Stimulated activated CD4-positive, alpha-beta T cell treated with anti-CD3 and anti-CD28 coated beads, Interleukin-15, amount 100 ng/mL, for 1 hour (primary cell): ENCODE measurements at places on chromosomes 12 and 14.

- DNase-seq = no peak
Measured at GRCh38 chr12:6839482-6840201, 1.1 kb upstream of the GNB3 start.

GRCh38 chr12:40681148-40681547 lies 11.1 kb upstream of the CNTN1 start:
- DNase-seq = no peak

GRCh38 chr14:73049428-73049827 lies 8.9 kb upstream of the RBM25 start:
- no peak for DNase-seq

GRCh38 chr14:22071006-22071405 lies 397.4 kb upstream of the OR4E1 start:
- DNase-seq = peak; percentile 7

- DNase-seq = no peak
Measured at GRCh38 chr12:113997365-113997764, 31.2 kb upstream of the RBM19 start.

DNA sequence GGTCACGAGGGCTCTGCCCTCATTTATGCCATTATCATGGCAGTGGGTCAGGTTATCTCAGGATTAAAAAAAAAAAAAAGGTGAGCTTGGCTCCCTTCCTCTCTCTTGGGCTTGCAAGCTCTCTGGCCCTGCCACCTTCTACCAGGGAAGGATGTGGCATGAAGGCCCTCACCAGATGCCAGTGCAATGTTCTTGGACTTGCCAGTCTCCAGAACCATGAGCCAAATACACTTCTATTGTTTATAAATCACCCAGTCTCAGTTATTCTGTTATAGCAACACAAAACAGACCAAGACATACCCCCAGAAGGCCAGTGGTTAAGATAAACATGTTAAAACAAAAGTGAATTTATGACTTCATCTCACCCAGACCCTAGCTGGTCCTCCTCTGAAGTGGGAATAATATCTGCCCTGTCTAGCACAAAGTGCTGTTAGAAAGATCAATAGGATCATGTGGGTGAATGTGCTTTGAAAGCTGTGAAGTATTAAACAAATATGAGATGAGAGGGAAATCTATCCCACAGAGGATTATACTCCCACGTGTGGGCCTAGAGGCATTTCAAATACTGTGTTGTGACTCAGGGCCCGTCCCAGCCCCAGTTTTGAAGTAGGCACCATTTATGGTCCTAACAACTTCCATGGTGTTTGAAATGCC lies 88.6 kb downstream of the NINJ2 start:
- no peak for DNase-seq

DNA sequence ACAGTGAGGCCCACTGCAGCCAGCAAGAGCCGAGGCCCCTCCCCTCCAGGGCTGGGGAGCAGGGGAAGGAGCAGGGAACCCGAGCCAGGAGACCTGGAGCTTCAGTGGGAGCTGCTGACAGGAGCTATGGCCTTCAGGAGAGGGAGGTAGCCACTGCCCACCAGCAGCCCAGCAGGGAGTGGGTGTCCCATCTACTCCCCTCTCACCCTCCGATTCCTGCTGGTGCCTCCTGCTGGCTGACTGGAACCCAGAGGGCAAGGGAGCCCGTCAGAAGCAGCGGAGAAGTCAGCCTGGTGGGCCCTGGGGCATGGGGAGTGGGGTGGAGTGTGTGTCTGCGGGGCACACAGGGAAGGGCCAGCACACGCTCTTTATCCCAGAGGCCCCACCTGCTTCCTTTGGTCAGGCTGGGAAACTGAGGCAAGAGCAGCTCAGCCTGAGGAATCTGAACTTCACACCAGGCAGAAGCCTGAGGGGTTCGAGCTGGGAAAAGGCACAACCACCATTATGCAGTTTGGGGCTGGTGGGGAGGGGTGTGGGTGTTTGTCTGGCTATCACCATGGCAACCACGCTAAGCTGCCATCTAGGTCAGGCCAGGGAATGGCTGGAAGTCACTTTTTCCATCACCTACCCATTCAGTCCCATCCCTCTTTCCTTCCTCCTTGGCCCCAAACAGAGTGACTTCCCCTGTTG lies 36.8 kb upstream of the PLEKHG6 start:
- DNase-seq = no peak

- DNase-seq = no peak
Measured at GRCh38 chr14:36950812-36951211, 221.6 kb downstream of the SLC25A21 start.

DNA sequence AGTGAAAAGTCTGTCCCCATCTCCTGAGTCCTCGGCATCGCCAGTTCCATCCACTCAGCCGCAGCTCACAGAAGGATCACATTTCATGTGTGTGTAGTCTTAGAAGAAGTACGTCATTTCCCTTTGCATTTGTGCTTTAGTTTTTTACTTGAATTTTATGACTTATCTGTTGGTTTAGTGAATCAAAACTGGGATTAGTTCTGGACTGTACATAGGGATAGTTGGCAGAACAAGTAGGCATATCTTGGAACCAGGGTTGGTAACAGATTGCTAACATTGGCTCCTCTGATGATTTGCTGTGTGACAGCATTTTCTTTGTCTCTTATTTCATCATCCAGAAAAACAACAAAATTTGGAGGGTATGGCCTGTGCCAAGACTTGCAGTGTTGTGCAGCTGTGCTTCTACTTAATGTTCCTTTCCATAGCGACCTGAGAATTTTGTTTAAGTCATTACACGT lies 69.6 kb upstream of the AEBP2 start:
- no peak for DNase-seq

- DNase-seq = no peak
Measured at GRCh38 chr12:106631150-106631549, 48.3 kb downstream of the RFX4 start.

DNA sequence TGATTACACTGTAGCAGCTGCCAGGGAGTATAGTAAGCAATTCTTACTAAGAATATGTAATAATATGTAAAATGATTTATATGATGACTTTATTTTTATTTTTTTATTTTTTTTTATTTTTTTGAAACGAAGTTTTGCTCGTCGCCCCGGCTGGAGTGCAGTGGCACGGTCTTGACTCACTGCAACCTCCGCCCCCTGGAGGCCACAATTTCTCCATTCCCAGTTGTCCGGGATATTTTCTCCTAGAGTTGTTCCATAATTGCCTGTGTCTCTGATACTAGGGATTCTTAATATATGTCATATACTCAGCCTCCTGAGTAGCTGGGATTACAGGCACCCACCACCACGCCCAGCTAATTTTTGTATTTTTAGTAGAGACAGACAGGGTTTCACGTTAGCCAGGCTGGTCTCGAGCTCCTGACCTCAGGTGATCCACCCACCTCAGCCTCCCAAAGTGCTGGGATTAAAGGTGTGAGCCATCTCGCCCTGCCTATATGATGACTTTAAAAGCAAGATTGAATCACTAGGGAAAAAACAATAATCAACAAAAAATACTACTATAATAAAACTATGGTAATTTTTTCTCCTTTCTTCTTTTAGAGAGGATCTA lies 12.2 kb upstream of the ITPR2 start:
- DNase-seq = no peak

GRCh38 chr12:65962921-65963861 lies 138.9 kb downstream of the HMGA2 start:
- DNase-seq = no peak

GRCh38 chr12:95700316-95700785 lies 90.2 kb downstream of the NTN4 start:
- no peak for DNase-seq

DNA sequence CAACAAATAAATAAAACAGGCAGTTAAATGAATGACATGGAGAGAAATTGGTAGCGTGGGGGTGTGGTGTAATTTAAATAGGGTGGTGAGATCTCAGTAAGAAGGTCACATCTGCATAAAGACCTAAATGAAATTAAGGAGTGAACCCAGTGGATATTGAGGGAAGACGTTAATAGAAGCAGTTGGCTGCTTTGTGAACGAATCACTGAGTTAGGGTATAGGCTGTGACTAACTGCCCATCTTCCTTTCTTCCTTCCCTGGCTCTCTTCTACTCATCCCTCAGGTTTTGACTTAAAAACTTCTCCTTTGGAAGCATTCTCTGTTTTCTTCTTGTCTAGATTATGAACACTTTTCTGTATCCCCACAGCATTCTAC lies 64.7 kb downstream of the BTG1 start:
- DNase-seq = no peak

DNA sequence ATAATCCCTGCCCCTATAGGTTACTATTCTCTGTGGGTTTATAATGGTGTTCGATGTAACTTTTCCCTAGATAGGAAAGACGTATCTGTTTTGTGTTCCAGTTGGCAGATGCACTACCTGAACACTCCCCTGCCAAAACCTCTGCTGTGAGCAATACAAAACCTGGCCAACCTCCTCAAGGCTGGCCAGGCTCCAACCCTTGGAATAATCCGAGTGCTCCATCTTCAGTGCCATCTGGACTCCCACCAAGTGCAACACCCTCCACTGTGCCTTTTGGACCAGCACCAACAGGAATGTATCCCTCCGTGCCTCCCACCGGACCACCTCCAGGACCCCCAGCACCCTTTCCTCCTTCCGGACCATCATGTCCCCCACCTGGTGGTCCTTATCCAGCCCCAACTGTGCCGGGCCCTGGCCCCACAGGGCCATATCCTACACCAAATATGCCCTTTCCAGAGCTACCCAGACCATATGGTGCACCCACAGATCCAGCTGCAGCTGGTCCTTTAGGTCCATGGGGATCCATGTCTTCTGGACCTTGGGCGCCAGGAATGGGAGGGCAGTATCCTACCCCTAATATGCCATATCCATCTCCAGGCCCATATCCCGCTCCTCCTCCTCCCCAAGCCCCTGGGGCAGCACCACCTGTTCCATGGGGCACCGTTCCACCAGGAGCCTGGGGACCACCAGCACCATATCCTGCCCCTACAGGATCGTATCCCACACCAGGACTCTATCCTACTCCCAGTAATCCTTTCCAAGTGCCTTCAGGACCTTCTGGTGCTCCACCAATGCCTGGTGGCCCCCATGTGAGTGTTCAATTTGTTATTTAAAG lies 11.3 kb downstream of the MAPK1IP1L start:
- DNase-seq = no peak

DNA sequence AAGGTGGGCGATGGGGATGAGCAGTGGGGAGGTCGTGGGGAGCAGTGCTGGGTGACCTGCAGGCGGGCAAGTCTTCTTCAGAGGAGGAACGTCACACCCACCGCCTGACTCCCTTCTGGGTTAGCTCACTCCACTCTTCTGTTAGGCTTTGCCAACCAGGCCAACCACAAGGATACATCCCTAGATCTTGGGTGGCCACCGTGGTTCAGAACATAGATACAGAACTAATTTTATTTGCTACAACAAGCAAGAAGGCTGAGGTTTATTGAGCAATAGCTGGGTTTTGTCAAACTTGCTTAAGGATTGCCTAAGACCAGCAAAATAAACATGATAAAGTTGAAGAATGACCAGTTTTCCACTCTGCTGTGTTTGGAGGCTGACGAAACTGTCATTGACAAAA lies 109.4 kb downstream of the DACT1 start:
- DNase-seq = no peak

DNA sequence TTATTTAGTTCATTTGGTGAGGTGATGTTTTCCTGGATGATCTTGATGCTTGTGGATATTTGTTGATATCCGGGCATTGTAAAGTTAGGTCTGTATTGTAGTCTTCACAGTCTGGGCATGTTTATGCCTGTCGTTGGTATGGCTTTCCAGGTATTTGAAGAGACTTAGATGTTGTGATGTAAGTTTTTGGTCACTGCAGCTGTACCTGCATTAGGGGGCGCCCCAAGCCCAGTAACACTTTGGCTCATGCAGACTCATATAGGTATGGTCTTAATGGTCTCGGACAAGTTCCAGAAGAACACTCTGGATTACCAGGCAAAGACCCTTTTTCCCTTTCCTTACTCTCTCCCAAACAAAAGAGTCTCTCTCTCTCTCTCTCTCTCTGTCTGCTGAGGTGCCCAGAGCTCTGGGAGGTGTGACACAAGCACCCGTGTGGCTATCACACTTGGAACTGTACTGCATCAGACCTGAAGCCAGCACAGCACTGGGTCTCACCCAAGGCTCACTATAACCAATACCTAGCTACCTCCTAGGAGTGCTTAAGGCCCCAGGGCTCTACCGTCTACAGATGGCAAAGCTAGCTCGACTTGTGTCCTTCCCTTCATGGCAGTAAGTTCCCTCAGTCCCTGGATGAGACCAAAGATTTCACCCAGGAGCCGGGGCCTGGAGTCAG lies 425.8 kb upstream of the ATXN7L3B start:
- DNase-seq = no peak

DNA sequence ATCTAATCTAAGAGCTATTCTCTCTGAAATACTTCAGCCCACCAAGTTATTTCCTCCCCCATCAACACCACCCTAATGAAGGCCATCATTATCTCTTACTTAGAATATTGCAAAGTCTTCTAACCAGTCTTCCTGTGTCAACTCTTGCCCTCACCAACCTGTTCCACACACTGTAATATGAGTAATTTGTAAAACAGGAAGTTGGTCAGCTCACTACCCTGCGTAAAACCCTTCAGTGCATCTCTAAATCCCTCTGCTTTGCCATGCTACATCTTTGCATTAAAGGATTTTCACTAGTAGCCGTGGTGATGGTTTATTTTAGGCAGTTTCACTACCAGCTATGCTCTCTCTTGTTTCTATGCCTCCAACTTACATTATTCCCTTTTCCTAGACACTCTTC lies 70.0 kb downstream of the KIF21A start:
- DNase-seq = no peak

DNA sequence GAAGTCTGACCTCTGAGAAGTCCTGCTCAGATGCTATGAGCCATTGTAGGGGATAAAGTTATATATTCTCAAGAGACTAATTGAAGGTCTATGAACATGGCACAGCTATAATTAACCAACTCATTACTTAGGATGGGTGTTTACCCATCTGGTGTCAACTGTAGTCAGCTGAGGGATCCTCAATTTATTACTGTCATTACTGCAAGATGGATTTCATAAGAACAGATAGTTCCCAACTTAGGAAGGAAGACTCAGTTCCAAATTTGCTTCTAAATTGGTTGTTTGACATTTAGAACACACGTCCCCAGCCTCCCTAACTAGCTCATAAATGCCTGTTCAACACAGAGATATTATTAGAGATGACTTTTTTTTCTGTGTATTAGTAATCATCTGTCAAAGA lies 81.4 kb downstream of the FRMD6 start:
- no peak for DNase-seq

GRCh38 chr14:76863724-76864407 lies 37.7 kb downstream of the LRRC74A start:
- no peak for DNase-seq

GRCh38 chr12:89353188-89353822 lies 1.0 kb upstream of the DUSP6 start:
- DNase-seq = no peak

DNA sequence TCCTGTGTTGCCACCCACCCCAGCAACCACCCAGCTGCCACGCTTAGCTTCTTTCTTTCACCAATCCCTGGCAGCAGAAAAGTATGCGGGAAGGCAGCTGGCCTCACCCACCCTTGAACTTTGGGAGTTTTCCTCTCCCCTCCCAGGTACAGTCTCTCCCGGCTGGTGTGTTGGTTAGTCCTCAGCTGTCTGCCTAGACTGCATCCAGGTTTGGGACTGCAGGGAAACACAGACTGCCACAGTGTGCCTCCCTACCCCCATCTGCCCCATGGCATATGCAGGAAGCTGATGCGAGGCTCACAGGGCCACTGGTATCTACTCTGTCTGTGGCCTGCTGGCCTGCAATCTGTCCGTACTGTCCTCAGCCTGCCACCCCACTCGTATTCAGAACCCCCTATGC lies 2.1 kb downstream of the CD9 start:
- DNase-seq = no peak
